Stimulated activated CD4-positive, alpha-beta T cell treated with anti-CD3 and anti-CD28 coated beads, Interleukin-4, amount 100 ng/mL, for 1 hour (primary cell): ENCODE measurements at places on chromosomes 1 and 21.

GRCh38 chr1:91635763-91636162 is 135.1 kb downstream of the CDC7 start:
- DNase-seq: no peak

DNA sequence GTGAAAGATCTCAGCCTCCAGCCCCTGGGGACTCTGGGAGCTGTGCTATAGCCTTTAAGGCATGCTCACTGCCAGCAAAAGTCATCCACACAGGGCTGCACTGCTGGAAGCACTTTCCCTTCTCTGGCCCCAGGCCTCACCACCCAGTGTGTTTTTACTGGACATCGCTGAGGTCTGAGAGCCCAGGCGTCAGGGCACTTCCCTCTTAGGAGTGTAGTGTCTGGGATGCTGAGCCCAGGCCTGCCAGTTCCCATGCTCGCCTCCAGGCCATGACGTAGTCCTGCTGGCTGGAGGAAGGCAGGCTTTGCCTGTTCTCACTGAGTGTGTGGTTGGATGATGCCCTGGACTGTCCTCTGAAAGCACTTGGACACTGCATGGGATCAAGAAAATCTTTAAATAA is 101.2 kb downstream of the GDAP2 start:
- DNase-seq: no peak

- no peak for DNase-seq
Observed at GRCh38 chr21:21226472-21226871, 228.3 kb downstream of the NCAM2 start.

DNA sequence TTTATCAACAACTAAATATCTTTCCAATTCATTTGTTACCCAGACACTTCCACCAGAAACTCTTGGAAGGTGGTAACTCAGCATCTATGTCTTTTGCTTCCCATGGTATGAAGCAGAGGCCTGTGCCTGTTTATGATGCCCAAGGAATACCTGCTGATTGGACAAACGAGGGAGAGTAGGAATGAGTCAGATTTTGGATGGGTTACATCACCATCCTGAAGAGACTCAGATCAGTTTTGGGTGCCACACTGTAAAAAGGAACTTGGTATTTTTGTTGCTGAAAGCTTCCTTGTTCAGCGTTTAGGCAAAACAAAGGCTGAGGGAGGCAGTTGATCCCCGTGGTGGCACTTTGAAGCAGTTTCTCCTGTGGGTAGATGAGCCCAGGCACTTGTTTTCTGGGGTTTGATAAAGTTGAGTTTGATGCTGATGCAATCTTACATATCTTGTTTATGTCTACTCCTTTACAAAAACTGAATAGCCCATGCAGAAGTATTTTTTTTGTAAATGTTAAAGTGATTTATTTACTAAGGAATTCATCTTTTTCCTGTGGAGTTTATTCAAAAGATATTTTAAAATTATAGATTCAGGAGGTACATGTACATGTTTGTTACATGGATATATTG is 26.7 kb upstream of the CYP4X1 start:
- no peak for DNase-seq

GRCh38 chr1:21338573-21339355 is 48.5 kb upstream of the ECE1 start:
- DNase-seq: no peak

- DNase-seq: peak; percentile 67
Observed at GRCh38 chr1:150233359-150234308, 2.3 kb downstream of the ANP32E start.

DNA sequence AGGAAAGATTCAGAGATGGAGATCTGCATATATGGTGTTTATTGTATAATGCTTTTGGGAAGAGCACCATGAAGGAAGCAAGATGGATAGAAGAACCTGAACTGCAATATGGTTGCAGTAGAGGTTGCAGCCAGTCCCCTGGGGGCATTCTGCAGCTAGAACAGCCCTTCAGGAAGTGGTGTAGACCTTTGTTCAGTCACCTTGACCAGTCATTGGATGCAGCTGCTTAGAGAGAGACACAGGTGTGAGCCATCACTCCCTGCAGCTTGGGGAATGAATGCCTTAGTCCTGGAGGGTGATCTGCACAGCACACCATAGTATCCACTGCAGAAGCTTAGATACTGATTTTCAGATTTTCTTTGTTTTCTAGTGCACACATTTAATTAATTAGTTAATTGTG is 42.3 kb downstream of the NEK7 start:
- DNase-seq: no peak

DNA sequence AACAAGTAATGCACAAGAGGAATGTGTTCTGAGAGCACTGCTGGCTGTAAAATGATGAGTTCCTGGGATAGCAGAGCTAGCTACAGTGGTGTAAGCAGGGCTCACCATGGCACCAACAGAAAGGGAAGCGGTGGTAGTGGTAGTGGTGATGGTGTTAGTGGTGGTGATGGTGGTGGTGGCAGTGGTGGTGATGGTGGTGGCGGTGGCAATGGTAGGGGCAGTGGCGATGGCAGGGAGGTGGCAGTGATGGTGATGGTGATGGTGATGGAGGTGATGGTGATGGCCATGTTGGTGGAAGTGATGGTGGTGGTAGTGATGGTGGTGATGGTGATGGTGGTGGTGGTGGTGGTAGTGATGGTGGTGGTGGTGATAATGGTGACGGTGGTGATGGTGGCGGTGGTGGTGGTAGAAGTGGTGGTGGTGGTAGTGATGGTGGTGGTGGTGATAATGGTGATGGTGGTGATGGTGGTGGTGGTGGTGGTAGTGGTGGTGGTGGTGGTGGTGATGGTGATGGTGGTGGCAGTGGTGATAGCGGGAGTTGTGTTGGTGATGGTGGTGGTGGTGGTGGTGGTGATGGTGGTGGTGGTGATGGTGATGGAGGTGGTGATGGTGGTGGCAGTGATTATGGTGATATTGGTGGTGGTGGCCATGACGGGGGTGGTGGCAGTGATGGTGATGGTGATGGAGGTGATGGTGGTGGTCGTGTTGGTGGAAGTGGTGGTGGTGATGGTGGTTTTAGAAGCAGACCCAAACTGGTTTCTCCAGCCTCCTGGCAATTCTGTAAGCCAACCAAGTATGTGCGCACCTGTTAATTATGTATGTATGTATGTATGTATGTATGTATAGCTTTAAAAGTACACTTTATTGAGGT is 254.1 kb downstream of the TRABD2B start:
- DNase-seq: no peak

GRCh38 chr1:182181167-182181572 is 119.7 kb upstream of the ZNF648 start:
- DNase-seq: no peak

- DNase-seq: peak; percentile 67
Observed at GRCh38 chr1:180533266-180533987, 25.3 kb upstream of the OVAAL start.

- no peak for DNase-seq
Observed at GRCh38 chr1:7516929-7517328, 254.2 kb upstream of the VAMP3 start.

GRCh38 chr1:89519779-89520358 is 4.8 kb upstream of the LRRC8B start:
- peak; percentile 29 for DNase-seq

DNA sequence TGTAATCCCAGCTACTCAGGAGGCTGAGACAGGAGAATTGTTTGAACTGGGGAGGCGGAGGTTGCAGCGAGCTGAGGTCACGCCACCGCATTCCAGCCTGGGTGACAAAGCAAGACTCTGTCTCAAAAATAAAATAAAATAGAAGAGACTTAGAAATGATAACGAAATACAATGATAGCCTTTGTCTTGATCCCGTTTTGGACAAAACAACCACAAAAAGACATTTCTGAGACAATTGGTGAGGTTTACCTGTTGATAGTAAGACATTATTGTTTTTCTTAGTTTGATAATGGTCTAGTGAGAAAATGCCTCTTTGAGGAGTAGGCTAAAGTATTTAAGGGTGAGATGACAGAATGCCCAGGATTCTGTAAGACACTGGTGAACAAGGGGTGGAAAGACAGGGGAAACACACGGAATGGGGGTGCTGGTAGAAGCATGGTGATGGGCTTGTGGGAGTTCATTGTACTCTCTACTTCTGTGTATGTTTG is 11.9 kb upstream of the SHE start:
- DNase-seq: no peak

DNA sequence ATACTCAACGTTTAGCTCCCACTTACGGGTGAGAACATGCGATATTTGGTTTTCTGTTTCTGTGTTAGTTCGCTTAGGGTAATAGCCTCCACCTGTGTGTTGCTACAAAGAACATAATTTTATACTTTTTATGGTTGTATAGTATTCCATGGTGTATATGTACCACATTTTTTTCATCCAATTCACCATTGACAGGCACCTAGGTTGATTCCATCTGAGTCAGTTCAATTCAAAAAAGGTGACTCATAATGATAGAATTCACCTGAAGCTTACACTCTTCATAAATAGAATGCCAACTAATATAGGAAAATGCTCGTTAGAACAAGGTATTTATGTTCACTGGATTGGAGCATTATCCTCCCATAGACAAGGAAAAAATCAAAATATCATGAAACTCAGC is 38.5 kb downstream of the RGS4 start:
- DNase-seq: no peak

- no peak for DNase-seq
Observed at GRCh38 chr1:60898987-60899386, 183.4 kb upstream of the NFIA start.

- no peak for DNase-seq
Observed at GRCh38 chr1:227774821-227775661, 39.8 kb downstream of the SNAP47 start.

- no peak for DNase-seq
Observed at GRCh38 chr1:109963864-109964263, 20.7 kb upstream of the AHCYL1 start.

GRCh38 chr1:177858332-177858821 is 111.5 kb downstream of the SEC16B start:
- DNase-seq: no peak

DNA sequence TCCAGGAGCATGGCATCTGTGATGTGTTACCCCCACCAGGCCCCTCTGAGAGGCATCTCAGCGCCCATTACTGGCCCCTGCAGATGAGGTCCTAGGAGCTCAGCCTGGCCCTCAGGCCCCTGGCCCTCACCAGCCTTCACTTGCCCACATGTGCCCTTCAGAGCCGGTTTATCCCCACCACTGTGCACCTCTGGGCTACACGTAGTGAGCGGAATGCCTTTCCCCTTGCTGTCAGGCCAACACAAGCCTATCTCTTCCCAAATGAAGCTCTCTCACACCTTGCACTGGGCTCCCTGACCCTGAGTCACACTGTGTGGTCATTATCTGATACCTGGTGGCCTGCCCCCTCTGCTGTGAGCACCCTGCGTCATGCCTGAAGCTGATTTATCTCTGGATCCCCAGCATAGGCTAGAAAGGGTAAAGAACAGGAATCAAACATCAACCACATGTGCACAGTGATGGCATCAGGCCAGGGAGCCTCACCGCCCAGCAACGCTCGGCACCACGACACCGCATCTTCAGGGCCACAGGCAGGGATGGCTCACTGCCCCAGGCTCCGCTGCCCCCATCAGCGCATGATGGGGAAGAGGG is 49.1 kb downstream of the GLIS1 start:
- DNase-seq: no peak

DNA sequence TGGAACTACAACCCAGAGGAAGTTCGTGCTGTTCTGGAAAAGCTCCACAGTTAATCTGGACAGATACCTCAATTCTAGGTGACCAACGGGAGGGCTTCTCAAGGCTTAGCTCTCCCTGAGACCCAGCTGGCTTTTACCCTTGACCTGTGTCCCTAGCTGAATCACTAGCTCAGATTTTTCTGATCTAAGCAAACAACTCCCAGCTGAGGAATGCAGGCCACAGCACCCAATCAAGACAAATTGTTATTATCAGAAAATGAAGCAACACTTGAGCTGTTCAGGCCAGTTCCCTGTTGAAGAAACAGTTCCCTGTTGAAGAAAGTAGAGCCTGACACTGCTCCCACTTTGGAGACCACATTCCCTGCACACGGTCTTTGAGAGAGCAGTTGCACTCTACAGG is 16.0 kb downstream of the DIO1 start:
- DNase-seq: no peak

DNA sequence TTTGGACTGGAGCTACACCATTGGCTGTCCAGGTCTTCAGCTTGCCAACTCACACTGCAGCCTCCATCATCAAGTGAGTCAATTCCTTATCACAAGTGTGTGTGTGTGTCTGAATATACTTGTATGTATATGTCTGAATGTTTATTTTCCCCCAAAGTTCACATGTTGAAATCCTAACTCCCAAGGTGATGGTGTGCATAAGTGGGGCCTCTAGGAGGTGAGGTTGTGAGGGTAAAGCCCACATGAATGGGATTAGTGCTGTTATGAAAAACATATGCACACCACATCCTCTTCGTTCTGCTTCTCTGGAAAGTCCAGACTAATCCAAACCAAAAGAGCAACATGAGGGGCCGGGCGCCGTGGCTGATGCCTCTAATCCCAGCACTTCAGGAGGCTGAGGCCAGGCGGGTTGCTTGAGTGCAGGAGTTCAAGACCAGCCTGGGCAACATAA is 48.7 kb upstream of the LBR start:
- DNase-seq: no peak

DNA sequence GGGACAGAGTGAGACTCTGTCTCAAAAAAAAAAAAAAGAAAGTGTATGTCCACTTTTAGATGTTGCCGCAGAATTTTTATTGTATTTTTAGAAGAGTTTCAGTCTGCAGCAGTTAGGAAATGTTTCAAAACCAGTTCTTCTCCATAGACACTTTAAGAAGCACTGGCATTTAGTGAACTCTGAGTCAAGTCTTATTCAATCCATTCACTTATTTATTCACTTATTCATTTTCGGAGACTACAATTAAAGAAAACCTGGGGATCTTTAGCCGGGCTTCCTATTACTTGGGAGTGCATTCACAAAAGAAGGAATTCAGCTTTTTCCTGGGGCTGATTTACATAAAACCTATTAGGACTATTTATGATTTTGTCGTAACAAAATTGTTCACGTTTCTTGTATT is 12.3 kb downstream of the RCAN3 start:
- no peak for DNase-seq

- DNase-seq: no peak
Observed at GRCh38 chr1:48616710-48617109, 144.7 kb upstream of the SPATA6 start.

DNA sequence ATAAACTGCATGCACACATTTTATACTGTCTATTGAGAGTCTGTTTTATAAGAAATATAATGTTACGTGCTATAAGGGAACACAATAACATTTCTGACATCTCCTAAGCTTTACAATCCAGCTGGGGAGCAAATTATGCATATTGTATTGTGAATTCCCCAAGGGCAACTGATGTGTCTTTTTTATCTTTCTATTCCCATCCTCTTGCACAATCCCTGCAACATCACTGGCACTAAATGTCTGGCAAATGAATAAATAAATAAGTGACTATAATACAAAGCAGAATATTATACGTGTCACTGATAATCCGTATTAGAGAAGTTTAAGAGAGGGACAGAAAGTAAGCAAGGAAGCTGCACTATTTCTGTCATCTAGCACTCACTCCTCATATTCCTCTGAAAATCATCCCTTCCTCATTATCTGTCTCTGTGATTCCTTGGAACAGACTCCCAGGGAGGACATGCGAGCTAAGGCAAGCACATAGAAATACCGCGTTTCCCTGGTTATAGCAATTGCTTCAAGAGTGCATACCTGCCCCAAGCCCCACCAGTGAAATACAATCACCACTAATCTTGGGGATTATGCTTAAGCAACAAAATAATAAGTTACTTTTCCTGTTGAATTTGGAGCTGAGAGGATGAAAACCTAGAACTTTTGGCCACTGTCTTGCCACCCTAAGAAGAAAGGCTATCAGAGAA is 205.4 kb downstream of the SMYD3 start:
- no peak for DNase-seq
